ENCODE measurements at places on chromosomes 5 and 9.

DNA sequence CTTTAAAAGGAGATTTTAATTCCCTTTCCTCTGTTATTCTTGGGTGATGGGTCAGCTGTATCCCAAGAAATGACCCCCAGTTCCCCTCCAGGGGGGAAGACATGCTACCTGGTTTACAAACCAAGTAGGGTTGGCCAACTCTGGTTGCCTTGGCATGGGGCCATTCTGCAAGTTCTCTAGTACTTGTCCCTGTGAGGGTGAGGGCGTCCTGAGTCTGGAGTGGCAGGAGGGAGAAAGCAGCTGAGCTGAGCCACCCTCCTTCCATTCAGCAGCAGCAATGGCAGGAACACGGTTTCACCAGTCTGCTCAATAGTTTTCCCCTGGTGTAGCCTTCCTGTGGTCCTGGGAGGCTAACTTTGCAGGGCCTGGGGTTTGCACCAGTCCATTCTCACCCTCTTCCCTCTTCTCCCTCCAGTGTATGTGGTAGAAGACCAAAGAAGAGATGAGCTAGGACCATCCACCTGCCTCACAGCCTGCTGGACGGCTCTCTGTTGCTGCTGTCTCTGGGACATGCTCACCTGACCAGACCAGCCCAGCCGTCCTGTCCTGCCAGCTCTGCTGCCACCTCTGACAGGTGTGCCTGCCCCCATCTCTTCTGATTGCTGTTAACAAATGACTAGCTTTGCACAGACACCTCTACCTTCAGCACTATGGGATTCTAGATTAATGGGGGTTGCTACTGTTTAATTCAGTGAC lies 59.9 kb downstream of the PFDN1 start:
- no peak for DNase-seq

DNA sequence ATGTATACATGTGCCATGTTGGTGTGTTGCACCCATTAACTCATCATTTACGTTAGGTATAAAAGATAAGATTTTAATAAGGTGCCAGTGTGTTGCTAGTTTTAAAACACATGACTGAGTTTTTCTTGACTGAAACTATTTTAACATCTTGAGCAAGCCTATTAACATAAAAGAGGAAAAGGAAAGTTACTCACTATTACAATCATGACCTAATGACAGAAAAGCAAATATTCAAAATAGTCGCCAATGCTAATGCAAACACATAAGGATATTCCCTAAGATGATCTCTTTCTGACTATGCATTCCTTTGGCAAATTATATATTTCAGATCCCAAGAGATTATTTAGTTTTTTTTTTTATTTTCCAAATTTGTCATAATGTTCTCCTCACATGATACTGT lies 5.8 kb upstream of the OR13C2 start:
- DNase-seq = no peak

DNA sequence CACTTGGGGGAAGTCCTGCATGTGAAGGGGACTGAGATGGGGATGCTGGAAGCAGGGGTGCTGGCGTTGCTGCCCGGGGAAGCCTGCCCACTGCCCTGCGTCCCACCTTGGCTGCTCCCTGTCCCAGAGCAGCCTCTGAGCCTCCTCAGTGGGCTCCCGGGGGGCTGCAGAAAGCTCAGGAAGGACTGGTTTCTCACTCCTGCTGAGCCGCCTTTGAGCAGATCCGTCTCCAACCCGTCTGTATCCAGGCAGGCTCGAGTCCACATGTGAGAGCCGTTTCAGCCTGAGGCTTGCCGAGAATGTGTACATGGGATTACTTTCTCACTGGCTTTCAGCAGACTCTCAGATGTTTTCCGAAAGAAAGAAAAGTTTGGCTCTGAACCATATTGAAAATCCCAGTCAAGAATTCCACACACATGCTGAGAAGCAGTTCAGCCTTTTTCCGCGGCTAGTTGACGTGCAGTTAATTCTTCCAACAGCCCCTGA lies 95.3 kb upstream of the COL5A1 start:
- DNase-seq = no peak

DNA sequence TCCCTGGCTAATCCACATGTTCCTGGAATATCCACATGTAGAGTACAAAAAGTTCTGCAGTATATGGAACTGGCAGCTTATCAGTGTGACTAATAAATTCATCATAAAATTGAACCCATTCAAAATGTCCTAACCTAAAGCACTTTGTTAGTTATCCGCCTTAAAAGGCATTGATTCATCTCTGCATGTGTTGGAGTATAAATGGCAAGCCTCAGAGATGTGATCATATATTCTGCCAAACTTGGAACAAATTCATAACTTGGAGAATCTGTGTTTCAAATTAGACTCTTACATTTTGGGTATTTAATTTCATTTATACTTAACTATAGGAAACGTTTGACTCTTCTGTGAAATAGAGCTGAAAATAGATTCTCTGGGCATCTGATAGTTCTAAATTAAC lies 25.2 kb upstream of the NREP start:
- no peak for DNase-seq

DNA sequence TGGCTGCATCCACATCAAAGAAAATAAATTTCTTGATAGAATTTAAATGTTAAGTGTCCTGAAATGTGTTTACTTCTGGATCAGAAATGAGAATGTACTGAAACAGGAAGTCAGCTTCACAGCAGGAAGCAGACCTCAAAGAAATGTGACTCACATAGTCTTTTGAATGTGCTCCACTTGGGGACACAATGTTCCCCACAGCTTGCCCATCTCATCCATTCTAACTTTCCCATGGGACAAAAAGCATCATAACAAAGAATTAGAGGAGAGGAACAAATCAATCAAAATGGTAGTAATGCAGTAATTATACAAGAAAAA lies 85.7 kb downstream of the GRAMD2B start:
- DNase-seq = no peak

DNA sequence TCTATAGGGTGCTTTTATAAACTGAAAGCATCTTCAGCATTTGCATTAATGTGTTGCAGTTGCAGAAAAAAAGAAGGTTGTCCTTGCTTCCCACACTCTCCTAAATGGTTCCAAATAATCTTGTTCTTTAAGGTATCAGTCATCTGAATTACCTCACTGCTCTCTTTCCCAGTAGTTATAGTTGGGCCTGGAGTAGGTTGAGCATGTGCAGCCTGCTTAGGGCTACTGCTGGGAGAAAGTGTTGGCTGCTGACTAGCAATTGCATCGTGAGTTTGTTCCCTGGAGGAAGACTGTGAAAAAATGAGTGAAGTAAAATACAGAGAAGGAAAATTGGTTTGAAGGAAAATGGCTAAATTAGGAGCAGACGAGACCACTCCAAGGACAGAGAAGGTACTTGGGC lies 74.5 kb downstream of the PRR16 start:
- DNase-seq = no peak

DNA sequence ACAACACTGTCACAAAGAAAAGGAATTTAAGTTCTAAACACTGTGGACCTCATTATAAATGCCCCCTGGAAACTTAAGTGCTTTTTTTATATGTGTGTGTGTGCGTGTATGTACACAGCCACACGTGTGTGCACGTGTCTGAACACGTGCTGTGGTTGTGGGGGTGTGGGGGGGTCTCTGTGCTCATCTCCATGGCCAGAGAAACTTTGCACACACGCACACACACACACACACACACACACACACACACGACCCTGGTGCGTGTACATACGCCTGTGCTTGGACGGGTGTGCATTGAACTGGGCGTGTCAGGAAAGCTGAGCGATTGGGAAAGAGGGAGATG lies 27.9 kb downstream of the AMBP start:
- no peak for DNase-seq

DNA sequence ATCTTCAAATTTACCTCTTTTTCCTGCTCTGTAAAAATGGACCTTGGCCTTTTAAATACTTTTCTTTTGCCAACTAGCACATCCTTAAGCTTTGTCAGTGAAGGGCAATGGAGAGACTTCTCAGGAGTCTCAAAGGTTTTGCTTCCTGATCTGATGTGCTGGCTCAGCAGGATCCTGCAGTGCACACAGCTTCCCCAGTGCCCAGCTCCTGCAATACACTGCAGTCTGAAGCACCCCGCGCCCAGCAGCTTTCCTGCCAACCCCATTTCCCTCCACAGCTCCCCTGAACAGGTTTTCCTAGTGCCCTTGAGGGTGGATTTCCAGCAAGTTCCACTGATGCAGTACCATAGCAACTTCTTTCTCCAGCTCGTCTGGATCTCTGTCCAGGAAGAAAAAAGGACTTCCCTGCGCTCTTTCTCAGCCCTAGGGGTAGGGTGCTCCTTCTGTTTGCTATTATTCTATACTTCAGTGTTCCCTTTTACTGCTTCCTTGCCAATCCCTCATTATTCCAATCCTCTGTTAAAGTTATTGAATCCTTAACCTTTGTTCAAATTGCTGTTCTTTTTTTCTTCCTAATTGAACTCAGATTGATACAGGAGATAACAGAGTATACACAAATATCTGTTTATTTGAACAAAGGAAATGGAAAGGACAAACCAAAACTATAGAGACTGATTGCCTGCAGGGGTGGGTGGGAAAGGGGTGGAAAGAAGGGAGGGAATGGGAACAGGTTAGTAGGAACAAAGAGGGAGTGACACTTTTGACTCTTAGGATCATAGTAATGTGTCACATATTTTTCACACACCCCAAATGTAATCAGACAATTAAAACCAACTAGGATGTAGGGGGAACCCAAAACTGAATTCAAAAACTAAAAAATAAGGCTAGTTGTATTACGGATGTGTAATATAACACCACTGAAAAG lies 8.5 kb downstream of the SNAPC3 start:
- no peak for DNase-seq

GRCh38 chr9:757246-757881 lies 84.1 kb upstream of the DMRT1 start:
- no peak for DNase-seq

- DNase-seq = no peak
Measured at GRCh38 chr5:177023303-177023664, 788 bp downstream of the ZNF346 start.

DNA sequence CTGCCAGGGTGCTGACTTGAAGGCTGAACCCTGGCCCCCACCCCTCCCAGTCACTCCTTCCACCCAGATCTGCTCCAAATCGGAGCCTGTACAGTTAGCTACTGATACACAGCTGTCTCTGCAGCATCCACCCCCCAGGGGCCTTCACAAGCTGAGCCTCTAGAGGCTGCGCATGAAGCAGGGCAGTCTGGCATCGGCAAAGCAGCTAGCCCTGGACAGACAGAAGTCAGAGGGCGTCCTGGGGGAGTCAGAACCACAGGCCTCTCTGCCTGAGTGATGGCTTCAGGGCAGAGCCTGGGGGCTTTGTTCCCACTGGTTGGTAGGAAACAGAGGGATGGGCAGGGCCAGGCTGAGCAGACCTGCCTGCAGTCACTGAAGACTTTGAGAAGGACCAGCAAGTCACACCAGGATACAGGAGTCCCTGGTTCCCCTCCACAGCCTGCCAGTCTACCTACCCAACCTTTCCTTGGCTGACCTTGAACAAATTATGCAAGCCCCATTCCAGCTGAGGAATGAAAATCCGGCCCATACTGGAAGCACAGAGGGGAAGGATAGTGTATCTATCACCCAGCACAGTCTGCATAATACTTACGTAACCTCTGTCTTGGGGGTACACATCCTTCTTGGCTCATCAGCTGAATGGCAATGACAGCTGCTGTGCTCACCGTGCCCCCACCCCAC lies 8.8 kb downstream of the VDAC1 start:
- DNase-seq = no peak

- no peak for DNase-seq
Measured at GRCh38 chr5:74408150-74409043, 232.1 kb downstream of the ENC1 start.

DNA sequence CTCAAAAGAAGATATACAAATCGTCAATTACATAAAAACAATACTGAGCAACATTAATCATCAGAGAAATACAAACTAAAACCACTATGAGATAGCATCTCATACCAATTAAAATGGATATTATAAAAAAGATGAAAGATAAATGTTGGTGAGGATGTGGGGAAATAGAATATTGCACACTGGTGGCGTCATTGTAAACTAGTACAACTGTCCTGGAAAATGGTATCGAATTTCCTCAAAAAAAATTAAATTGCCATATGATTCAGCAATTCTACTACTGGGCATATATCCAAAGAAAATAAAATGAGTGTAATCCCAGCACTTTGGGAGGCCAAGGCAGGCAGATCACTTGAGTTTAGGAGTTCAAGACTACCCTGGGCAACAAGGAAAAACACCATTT lies 326.0 kb upstream of the FTMT start:
- no peak for DNase-seq

GRCh38 chr9:18947892-18948339 lies 85.1 kb downstream of the SAXO1 start:
- no peak for DNase-seq

DNA sequence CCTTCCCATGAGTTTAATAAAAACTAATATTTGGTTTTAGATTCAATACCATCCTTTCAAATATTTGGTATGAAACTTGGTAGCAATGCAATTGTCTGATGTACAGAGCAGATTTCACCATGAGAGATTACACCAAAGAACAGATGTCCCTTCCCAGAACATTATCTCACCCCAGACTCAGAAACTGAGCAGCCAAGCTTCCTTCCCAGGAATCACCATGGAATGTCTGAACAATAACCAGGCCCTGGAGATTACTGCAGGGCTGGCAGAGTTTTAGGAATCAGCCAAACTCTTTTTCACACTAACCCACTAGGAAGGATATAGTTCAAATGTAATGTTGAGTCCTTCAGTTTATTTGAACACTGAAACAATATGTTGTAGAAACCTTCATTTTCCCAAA lies 23.9 kb downstream of the CLTA start:
- DNase-seq = no peak

DNA sequence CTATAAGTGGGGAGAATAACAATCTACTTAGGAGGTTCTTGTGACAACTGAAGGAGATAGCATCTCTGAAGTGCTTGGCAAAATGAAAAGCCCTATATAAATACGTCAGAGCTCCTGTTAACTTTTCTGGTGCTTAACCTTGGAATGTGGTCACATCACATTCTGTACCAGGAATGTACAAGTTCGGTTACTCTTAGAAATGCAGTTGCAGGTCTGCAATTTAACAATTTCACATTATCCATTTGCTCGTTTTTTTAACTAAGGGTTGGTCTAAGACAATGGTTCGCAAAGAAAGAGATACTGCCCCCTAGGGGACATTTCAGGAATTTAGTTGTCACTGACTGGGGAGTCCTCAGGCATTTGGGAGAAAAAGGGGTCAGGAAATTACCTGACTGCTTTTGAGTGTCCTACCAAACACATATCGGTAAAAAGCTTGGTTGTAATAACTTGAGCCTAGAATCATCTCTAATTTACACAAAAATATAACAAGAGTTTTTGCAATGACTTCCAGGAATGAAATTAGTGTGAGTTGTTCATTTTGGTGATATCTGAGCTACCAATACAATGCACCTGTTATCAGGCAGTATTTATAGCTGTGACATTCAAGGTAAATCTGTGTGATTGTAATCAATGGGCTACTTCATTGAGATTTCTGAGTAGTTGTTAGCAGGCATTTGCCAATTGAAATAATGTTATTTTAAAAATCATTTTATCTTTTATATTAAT lies 5.4 kb upstream of the HBEGF start:
- no peak for DNase-seq
